MG63 (cell line): ENCODE measurements at places on chromosomes 12 and 14. TPM values are rescaled to one million over a fixed set of nuclear protein-coding genes. Genes with fewer than 3 reads are reported as not detected.

- no peak for DNase-seq
These were observed 7.8 kb upstream of the KRT72 start for GRCh38 chr12:52608826-52609630.

DNA sequence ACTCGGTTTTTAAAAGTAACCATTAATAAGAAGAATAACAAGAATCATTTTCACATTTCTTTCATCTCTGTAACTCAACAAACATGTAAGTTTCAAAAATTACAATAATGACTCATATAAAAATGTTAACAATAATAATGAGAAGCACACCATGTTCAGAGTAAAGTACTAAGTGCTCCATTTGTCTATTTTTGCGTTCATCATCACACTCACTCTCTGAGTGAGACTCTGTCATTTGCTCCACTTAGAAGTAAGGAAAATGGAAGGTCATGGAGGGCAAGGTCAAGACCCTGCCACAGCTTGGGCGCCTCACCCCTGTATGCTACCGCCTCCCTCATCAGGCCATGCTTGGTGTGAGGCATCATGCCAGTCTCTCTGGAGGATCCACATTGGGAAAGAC, 129.9 kb downstream of the TMEM30B start:
- DNase-seq, result no peak

DNA sequence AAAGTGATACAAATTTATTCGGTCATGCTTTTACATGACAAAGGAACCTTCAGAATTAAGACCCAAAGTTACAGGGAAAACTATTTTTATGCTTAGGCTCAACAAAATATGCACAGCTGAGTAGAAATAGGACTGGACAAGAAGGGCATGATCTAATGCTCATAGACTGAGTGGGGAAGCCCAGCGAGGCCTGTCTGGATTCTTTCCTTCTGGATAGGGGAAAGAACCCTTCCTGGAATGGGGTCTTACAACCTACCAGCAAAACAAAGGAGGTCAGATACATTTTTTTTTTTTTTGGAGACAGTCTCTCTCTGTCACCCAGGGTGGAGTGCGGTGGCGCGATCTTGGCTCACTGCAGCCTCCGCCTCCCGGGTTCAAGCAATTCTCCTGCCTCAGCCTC, 2.2 kb upstream of the DDX55 start:
- DNase-seq, result no peak

GRCh38 chr14:90815572-90815821, 733 bp downstream of the TTC7B start:
- no peak for DNase-seq

GRCh38 chr14:54381821-54382220, 15.0 kb upstream of the CDKN3 start:
- no peak for DNase-seq

- no peak for DNase-seq
These were observed 14.6 kb downstream of the A2M start for GRCh38 chr12:9101018-9101687.

DNA sequence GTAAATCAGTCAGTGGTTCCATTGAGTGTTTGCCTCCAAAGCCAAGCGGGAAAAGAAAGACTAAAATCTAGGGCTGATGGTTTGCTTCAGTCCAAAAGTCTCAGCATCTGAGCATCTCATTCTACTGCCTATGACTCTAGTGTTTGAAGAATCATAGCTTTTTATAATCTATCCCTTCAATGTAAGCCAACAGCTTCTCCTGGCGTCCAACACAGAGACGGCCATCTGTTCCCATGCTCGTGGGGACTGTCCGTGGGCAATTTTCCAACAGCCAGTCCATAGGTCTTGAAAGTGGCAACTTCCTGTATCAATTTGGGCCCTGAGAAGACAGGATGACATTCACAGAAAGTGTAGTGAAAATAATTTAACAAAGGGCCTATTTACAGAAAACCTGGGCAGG, 544.4 kb upstream of the TMEM132C start:
- DNase-seq, result no peak

DNA sequence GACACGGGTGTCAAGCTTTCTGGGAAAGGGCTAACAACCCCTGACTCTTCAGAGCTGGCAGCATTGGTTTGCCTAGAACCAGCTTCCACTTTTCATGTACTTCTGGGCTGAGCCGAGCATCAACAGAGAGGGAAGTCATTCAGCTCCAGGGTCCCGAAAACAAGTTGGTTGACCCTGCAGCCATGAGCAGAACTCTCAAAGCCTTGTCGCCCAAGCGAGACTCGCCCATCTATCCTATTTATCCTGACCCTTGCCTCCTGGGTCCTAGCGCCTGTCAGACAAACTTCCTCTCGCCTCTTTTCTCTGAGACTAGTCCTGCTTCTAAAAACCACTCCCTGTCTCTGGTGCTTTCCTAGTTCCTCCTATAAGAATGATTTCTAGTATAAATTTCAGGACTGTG, 47.9 kb downstream of the ASCL4 start:
- no peak for DNase-seq

Gene C1QL4
- 0.10 TPM in 1 of 2 replicates, not detected in the other for total RNA-seq

Gene AKAP3
- not detected in 2 replicates for total RNA-seq

DNA sequence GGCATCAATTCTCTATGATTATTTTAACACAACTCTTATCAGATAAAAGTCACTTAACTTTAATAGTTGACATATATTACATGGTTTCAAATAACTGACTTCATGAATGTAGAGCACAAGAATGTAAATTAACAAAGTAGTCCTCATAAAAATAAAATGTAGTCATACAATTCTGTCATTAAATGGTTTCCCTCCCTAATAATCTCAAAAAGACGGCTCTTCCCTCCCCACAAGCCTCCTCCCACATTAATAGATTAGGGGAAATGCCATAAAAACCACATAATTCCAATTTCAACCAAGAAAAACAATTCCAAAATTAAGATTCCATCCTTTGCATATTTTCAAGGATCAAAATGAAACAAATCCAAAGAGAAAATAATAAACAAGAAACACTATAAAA, 36.7 kb downstream of the SPTLC2 start:
- no peak for DNase-seq

Gene SPX
- 1.1 and 6.6 TPM in 2 replicates for total RNA-seq

DNA sequence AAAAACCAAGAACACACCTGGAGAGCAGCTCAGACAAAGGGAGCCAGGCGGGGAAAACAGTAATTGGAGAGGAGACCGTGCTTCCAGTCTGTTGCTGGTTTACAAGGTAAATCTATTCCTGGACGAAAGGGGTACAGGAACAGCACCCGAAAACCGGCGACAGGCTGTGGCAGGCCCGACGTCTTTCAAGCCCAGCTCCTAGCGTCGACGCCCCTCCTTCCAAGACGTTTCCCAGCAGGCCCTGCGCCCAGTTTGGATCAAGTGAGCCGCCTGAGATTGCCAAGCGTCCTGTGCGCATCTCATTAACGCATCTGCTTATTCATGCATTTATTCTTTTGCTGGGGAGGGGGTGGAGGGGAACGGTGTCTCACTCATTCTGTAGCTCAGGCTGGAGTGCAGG, 1.4 kb downstream of the C12orf56 start:
- DNase-seq, result no peak

Gene BEST3
- total RNA-seq, result 0.59 TPM in 1 of 2 replicates, not detected in the other
